Right lung (tissue), 10 donors: ENCODE measurements at places on chromosomes 2 and 18. TPM values are rescaled to one million over a fixed set of nuclear protein-coding genes. Genes with fewer than 3 reads are reported as not detected.
A peak's percentile ranks its signal among the peaks of the same experiment; 100 is the strongest.

The CNTNAP5 gene
- 0.12 TPM for polyA plus RNA-seq

- DNase-seq, result no peak
Measured at GRCh38 chr2:188307850-188308283, 16.2 kb downstream of the GULP1 start.

The CHAC2 gene
- polyA plus RNA-seq, result 2.1 TPM

DNA sequence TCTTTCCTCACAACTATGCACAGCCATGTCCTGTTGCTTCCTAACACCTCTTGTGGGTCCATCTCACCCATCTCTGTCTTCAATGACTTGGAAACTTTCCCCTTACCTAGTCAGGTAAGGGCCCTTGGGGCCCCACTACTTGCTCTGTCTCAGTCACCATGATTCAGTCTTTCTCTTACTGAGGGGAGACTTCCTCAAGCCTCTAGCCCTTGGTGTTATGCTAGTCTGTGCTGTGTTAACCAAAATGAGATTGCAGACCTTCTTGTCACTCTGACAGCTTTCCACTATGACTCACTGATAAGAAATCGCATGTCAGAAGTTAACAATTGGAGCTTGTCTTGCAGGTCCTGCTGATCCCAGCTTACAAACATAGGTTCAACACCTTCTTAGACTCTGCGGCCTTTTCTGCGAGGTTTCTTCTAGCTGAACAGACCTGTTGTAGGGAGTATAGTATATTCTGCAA lies 65.3 kb downstream of the WDR75 start:
- DNase-seq, result no peak

The POTEF gene
- 0.12 TPM for polyA plus RNA-seq

- no peak for DNase-seq
Measured at GRCh38 chr2:106685180-106685897, 198.2 kb downstream of the CD8B2 start.

DNA sequence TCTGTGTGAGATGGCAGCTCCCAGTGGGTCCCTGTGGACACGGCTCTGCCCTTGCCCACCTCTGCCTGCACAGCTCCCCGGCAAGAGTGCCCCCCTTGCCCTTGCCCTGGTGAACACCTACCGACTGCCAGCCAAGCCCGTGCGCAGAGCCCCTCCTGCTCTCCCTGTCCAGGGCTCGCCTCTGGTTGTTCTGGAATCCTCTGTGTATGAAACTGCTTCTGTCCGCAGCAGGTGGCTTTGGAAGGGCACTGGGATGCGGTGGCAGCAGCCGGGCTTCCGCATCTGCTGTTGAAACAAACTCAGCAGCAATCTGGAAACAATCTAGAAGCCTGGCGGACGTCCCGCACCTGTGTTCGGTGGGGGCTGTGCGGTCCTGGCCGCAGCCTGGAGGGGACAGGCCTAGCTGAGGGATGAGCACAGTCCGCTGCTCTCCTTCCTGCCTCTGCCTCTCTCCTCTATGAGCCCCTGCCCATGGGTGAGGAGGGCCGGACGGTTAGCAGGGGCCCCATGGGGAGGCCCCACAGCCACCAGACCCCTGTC lies 34.0 kb upstream of the KLF11 start:
- DNase-seq, result no peak

The ATF2 gene
- 64.4 TPM for polyA plus RNA-seq

- DNase-seq, result no peak
Measured at GRCh38 chr2:136920652-136921333, 155.4 kb downstream of the THSD7B start.

DNA sequence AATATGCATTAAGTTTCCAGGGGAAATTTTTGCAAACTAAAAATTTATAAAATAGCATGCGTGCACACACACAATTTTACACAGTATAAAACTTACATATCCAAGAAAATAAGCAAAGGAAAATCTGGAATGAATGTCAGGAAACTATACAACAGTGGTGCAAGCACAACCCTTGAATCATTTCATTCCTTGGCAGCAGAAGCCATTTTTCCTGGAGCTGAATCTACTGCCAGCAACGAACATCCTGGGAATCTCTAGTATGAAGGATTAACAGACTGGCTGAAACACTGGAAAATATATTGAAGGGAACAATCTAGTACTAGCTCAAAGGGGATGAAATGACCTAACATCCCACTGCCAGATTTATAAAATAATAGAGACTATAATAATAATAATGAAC lies 235.3 kb downstream of the DYM start:
- DNase-seq, result no peak

- no peak for DNase-seq
Measured at GRCh38 chr2:149527998-149528755, 59.4 kb downstream of the MMADHC start.

The CCDC74A gene
- polyA plus RNA-seq, result 10.0 TPM

- no peak for DNase-seq
Measured at GRCh38 chr2:48467637-48468036, 62.3 kb upstream of the STON1 start.

GRCh38 chr2:15412779-15413178 lies 148.4 kb downstream of the NBAS start:
- no peak for DNase-seq

The ATG16L1 gene
- polyA plus RNA-seq, result 22.1 TPM

GRCh38 chr18:8386669-8387380 lies 222.4 kb upstream of the RAB12 start:
- no peak for DNase-seq

DNA sequence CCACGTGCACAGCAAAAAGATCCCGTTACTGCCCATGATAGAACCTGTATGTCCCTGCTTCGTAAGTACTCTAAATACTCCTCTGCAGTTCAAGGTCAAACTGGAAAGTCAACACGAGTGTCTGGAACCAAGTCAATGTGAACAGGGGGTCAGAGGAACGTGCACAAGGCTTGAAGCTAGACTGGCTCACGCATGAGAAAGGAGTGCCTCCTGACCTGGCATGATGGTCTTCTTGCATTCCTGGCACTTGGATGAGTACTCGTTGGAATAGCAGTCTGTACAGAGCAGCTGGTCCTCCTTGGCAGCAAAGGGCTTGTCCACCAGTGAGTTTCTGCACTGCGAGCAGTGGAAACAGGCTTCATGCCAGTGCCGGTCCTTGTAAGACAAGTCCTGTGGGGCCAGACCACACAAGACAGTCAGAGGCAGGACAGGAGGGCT lies 25.5 kb downstream of the FHL2 start:
- DNase-seq, result peak; percentile 38

The DSC2 gene
- 8.7 TPM for polyA plus RNA-seq

GRCh38 chr18:52394602-52395001 lies 54.6 kb downstream of the DCC start:
- DNase-seq, result no peak

- DNase-seq, result no peak
Measured at GRCh38 chr2:179538406-179539123, 273.9 kb upstream of the SESTD1 start.

The POMC gene
- 1.6 TPM for polyA plus RNA-seq

The CPLX4 gene
- polyA plus RNA-seq, result not detected

DNA sequence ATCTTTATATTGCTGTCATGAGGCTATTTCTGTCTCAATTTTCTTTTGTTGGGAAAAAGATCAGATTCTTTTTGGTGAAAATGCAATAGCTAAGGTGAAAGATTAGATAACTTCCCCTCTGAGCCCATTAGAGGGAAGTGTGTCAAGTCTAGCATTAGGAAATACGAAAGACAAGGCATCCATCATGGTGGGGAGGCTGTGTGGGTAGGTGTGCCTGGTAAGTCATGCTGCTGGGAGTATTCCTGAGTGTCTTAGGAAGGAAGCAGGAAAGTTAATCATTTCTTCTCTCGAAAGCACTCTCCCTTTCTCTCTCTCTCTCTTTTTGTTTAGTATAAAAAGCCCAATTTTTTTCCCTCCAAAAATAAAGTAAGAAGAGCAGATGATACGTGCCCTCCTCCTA lies 780.2 kb upstream of the FSHR start:
- DNase-seq, result no peak

The DSG4 gene
- not detected for polyA plus RNA-seq

The RBM44 gene
- polyA plus RNA-seq, result 1.0 TPM

DNA sequence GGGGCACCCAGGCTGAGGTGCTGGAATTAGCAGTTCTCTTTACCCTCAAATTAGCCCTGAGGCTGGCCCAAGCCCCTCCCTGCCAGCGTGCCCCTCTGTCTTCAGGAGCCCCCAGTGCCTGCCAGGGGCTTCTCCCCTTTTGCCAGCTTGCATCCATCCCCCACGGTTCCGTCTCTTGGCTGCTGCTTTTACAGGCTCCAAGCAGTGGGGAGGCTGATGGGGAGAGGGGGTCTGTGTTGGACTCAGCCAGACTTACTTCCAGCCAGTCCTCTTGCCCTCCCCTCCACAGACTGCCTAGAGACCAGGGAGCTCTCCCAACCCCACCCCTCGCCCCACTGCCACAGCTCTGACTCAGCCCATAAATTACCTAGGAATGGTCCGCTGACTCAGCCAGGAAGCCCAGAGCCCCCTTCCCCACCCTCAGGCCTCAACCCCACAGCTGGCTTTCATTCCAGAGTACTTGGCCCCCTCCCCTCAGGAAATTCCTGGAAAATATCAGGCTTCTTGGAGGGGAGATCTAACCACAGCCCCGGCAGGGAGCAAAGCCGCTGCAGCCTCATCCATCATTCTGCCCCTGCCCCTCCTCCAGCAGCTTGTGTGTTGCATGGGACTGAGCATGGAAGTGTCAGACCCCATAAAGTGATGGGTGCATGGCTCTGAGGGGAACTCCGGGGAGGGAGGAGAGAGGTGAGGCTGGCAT lies 184.6 kb downstream of the ZFP36L2 start:
- DNase-seq, result peak; percentile 84

- no peak for DNase-seq
Measured at GRCh38 chr18:62637807-62638687, 77.3 kb upstream of the PHLPP1 start.

The EMILIN2 gene
- 11.2 TPM for polyA plus RNA-seq

DNA sequence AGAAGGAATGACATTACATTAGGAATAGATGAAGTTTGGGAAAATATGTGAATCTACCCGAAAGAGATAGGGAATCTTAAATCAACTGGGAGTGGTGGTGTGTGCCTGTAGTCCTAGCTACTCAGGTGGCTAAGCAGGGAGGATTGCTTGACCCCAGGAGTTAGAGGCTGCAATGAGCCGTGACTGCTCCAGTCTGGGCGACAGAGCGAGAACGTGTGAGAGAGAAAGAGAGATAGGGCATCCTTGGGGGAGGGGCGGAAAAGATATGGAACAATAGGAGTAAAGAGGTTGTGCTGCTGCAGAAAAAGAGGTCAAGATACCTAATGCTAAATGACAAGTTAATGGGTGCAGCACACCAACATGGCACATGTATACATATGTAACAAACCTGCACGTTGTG lies 47.1 kb upstream of the ADAM23 start:
- no peak for DNase-seq

- no peak for DNase-seq
Measured at GRCh38 chr2:201697899-201698298, 545 bp downstream of the MPP4 start.

The ARHGAP15 gene
- 49.7 TPM for polyA plus RNA-seq

DNA sequence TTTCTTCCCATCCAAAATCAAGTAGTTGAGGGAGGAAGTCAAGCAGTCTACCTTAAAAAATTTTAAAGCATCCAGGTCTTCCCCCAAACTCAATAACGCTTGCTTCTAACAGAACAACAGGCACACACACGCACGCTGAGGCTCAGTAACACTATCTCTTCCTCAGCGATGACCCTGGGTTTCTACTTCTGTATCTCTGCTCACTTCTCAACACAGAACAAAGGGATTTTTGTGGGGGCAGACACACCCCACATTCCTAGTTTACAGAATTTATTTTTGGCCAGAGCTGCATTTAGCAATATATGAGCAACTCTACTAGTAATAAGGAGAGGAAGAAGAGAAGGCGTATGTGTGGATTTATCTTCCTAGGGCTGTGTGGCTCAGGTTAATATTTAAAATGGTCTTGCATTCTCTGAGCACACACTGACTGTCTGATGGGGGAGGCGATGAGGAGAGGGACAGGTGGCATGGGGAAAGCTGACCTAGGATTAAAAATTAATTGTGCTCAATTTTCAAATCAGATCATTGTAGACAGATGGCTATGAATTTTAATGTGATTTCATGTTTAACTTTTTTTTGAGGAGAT lies 71.3 kb upstream of the PPM1B start:
- no peak for DNase-seq

The POTEI gene
- 0.90 TPM for polyA plus RNA-seq

The CD28 gene
- 1.9 TPM for polyA plus RNA-seq

The PROM2 gene
- polyA plus RNA-seq, result 14.6 TPM

The CPS1 gene
- polyA plus RNA-seq, result 6.7 TPM

The TCF23 gene
- polyA plus RNA-seq, result 0.13 TPM

DNA sequence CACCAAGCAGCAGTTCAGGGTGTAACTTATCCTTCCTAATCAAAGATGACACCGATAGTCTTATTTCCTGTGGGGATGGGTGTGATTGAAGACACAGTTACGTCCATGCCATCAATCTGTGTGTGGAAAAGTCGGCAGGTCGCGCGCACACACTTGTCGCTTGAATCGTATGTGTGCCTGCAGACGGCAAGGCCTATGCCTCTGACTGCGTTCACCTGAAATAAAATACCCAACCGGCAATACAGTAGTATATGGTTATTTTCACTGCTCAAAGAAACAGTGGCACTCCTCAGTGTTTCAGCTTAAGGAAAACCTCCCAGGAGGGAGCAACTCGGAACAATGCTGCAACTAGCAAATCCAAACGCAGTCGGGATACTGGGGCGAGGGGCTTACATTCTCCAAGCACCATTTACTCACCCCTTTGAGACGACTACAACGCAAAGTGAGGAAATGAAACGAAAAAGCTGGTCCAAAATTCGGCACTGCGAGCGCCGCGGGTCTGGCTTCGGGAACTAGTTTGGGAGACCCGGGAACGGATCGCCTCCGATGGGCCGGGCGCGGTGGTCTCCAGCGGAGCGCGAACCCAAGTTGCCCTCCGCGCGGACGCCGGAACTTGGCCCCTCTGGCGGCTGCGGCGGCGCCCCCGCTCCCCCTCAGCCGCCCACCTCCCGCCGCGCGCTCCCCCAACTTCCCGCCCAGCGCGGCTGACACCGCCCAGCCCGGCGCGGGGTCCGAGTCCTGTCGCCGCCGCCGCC lies 675 bp downstream of the PRKD3 start:
- peak; percentile 51 for DNase-seq
